Renal cortex interstitium (tissue), 15 donors: ENCODE measurements at places on chromosomes 1 and 21. TPM values are rescaled to one million over a fixed set of nuclear protein-coding genes. Genes with fewer than 3 reads are reported as not detected.

The NR1I3 gene
- 3.7 TPM for polyA plus RNA-seq

GRCh38 chr1:229860926-229861325, 206.1 kb upstream of the GALNT2 start:
- DNase-seq = no peak

The USP25 gene
- 54.4 TPM for polyA plus RNA-seq

DNA sequence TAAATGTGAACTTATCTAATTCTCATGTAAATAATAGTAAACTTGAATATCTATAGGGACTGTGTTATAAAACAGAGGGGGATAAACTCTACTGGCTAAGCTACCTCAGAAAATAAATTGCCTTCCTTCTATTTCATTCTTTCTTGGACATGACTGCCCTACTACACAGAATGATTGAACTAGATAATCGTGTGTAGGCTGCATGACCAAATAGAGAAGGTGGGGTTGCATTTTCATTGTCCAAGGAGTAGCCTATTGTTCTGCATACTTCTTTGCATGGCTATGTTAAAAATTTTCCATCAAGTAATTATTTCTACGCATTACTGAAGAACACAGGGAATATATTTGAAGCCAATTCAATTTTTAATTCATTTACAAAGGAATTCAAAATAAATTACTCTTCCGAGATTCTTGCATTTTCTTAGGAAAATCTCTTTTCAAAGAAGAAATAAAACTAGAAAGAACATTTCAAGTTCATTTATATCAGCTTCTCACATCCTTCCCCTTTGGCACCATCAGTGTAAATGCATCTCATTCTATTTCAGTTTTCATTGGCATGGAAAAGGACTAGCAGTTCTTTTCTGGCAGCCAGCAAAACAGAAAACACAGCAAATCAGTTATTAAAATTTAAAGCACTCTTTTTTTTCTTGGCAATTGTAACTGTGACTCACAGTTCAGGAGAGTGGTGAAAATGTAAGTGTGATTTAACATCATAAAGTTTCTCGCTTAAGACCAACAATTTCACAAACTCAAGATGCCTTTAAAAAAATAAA, 714.7 kb downstream of the NCAM2 start:
- no peak for DNase-seq

DNA sequence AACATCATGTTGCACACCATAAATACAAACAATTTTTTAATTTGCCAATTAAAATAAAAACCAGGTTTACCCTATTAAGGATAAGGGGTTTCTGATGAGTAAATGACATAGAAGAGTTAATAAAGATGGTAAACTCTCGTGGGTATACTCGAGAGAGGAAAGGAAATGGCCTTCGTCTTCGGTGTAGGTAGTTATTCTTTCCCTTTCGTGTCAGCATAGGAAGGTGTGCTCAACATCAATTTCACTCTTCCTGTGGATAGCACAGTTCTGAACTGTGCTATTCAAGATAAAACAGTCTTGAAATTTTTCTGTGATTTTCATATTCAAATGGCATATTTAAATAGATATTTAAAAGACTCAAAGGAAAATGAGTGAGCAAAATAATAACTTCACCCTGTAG, 98.2 kb downstream of the RGL1 start:
- DNase-seq = no peak

- no peak for DNase-seq
These were observed 21.3 kb upstream of the RUNX1 start for GRCh38 chr21:35070436-35070835.

- no peak for DNase-seq
These were observed 72.5 kb downstream of the FOXD2 start for GRCh38 chr1:47510282-47510811.

The MEX3A gene
- 42.4 TPM for polyA plus RNA-seq

The LCE6A gene
- not detected for polyA plus RNA-seq

DNA sequence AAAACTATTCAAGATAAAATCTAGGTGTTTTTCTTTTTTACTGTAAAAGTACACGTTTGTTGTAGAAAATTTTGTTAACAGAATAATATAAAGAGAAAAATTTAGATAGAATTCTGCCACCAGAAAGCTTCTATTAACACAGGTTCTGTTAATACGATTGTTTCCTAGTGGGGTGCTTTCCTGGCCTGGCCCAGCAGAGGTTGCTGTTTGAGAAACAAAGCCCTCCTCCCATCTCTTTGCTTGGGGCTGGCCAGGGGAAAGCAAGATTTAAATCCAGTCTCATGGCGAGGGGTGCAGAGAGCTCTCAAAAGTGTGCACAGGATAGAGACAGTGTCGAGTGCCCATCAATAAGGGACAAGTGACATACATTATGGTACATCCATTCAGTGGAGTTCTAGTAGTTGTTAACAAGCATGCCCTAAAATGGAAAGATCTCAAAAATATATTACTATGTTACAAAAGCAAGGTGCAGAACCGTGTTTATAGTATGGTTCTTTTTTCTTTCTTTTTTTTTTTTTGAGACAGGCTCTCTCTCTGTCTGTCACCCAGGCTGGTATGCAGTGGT, 14.6 kb upstream of the ACBD3 start:
- DNase-seq = no peak

- no peak for DNase-seq
These were observed at the start of gene CFHR5 for GRCh38 chr1:196977278-196977677. Gene CFHR5 (plus strand): TSS chr1:196977556. CDS start chr1:196977665, 109 bp downstream.

GRCh38 chr1:211309617-211310016, 17.0 kb upstream of the TRAF5 start:
- DNase-seq = no peak

The TMEM69 gene
- polyA plus RNA-seq = 65.2 TPM

The CACNA1E gene
- polyA plus RNA-seq = 0.82 TPM

GRCh38 chr1:203100516-203100869, 14.7 kb upstream of the MYOG start:
- no peak for DNase-seq

GRCh38 chr1:5793516-5793915, 198.7 kb downstream of the NPHP4 start:
- no peak for DNase-seq

The KCNN3 gene
- polyA plus RNA-seq = 2.4 TPM

DNA sequence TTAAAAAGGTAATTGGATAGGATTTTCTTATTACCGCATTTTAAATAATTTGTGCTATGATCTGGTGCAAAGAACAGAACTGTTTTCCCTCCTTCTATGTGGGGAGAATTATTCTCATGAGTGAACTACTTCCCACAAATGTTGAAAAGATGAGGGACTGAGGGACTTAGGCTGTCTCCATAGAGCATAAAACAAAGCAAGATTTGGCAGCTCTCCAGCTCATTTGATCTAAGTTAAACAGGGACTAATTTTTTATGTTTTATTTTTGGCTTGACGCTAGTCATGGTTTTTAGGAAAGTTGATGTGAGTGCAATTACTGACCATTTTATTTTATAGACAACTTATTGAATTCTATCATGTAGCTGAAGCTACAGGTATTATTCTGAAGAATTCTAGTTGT, 362.3 kb downstream of the HLX start:
- no peak for DNase-seq

- DNase-seq = no peak
These were observed 417.7 kb upstream of the KAZN start for GRCh38 chr1:14180738-14181137.

The HSD3B1 gene
- polyA plus RNA-seq = 0.50 TPM

The LCK gene
- 3.8 TPM for polyA plus RNA-seq

The CDKN2C gene
- 9.4 TPM for polyA plus RNA-seq

The NOS1AP gene
- 9.6 TPM for polyA plus RNA-seq

The C1orf185 gene
- not detected for polyA plus RNA-seq
